ENCODE measurements at places on chromosomes 3 and 15. TPM values are rescaled to one million over a fixed set of nuclear protein-coding genes. Genes with fewer than 3 reads are reported as not detected.

CAMP gene
- total RNA-seq = not detected

GRCh38 chr3:4036046-4036445, 236.8 kb downstream of the LRRN1 start:
- no peaks in the 10 kb centered on the region for H3K27me3 ChIP-seq
- H3K27ac ChIP-seq = no peak overlapping the region

RPL39L gene
- total RNA-seq = 27.5 TPM

- H3K36me3 ChIP-seq = no peaks in the 10 kb centered on the region
- H3K27me3 ChIP-seq = no peaks in the 10 kb centered on the region
- no peak overlapping the region for H3K4me3 ChIP-seq
- no peak overlapping the region for H3K27ac ChIP-seq
- no peak for DNase-seq
These were observed 21.9 kb downstream of the PLXNA1 start for GRCh38 chr3:127004641-127005397.

DNA sequence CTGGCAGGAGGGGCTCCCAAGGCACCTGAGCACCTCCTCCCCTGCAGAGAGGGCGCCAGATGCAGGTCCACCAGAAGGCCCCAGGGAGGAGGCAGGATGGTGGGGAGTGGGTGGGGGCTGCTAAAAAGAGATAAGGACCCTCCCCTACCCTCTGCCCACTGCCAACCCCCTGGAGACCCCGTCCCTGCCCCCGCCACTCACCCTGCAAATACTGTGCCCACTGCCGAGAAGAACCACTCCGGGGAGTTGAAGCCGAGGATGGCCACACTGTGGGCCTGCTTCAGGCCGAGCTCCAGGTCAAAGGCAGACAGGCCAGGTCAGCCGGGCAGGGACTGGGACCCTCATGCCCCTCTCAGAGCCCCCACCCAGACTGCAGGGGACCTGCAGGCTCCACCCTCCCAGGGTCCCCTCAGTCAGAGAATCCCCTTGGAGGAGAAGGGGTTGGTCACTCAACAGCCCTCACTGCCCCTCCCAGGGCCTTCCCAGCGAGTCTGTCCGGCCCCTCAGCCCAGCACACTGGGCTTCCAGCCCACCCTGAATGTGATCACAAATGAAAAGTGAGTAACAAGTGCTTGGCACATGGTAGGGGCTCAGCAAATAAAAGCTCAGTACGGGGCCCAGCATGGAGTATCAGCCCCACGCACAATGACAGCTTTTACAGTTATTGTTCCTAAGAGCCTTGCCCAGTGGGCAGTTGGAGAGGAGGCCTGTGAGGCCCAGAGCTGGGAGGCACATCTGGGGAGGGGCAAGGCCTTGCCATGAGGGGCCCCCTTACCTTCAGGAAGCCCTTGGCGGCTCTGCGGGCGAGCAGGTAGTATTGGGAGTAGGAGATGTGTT, 40.4 kb downstream of the ACSBG1 start:
- H3K36me3 ChIP-seq = no peaks in the 10 kb centered on the region
- no peak for DNase-seq
- no peak overlapping the region for H3K4me3 ChIP-seq
- H3K4me1 ChIP-seq = no peaks in the 10 kb centered on the region
- no peaks in the 10 kb centered on the region for H3K27me3 ChIP-seq

CLASP2 gene
- 73.2 TPM for total RNA-seq

PRR20G gene
- not detected for total RNA-seq

SLC28A1 gene
- total RNA-seq = not detected

- DNase-seq = no peak
- no peak within 1 kb of the TSS for H3K27ac ChIP-seq
- H3K27me3 ChIP-seq = no peaks in the 10 kb centered on the region
- H3K4me1 ChIP-seq = no peaks in the 10 kb centered on the region
These were observed at the start of gene FSD2 for GRCh38 chr15:82805994-82806406. FSD2 (minus strand) TSS chr15:82806069; CDS start chr15:82787390, 18,679 bp downstream.

ANKUB1 gene
- not detected for total RNA-seq

- H3K27me3 ChIP-seq = no peaks in the 10 kb centered on the region
- no peak overlapping the region for H3K27ac ChIP-seq
- H3K36me3 ChIP-seq = no peaks in the 10 kb centered on the region
- no peaks in the 10 kb centered on the region for H3K4me1 ChIP-seq
These were observed 75.6 kb upstream of the AGBL1 start for GRCh38 chr15:86004061-86004460.

DNA sequence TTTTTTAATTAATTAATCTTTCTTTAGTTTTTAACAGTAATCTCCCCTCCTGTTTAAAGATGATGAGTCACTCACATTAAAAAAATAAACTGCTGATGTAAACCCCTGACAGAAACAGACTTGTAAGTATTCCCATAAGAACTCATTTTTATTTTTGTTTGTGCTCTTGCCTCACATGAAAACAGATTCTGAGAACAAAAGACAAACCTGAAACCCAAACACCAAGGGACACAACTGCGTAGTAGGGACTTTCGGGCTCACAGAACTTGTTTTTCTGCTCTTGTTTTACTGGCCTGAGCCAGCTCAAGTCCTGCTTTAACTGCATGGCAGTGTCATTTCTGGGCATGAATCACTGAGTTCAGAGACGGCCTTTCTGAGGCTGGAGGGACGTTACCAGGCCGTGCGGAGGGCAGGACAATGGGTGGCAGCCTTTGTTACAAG, 600.8 kb downstream of the FOXP1 start:
- no peaks in the 10 kb centered on the region for H3K27me3 ChIP-seq
- peak overlapping the region; percentile 92 for H3K27ac ChIP-seq
- DNase-seq = peak; percentile 89
- peaks cover 34% of the 10 kb centered on the region for H3K4me1 ChIP-seq

DVL3 gene
- 95.1 TPM for total RNA-seq

GRCh38 chr3:130850044-130850797, 43.7 kb upstream of the ATP2C1 start:
- no peaks in the 10 kb centered on the region for H3K27me3 ChIP-seq
- peaks cover 10% of the 10 kb centered on the region for H3K4me1 ChIP-seq
- peak overlapping the region; percentile 89 for H3K27ac ChIP-seq

DNA sequence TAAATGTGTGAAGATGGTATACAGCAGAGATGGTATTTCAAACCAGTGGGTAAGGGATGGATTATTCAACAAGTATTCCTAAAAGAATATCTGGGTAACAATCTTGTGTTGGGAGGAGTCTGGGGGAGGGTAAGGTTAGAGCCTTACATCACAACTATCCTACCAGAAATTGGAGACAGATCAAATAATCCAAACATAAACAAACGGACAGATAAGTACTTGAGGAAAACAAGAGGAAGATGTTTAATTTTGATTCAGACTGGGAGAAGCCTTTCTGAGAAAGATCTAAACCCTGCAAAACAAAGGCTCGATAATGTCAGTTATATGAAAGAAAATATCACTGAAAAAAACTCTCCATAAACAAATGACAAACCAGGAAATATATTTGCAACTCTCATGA, 77.9 kb downstream of the SLC9A9 start:
- H3K4me1 ChIP-seq = no peaks in the 10 kb centered on the region
- H3K4me3 ChIP-seq = no peak overlapping the region
- H3K27me3 ChIP-seq = no peaks in the 10 kb centered on the region
- no peak for DNase-seq

DNA sequence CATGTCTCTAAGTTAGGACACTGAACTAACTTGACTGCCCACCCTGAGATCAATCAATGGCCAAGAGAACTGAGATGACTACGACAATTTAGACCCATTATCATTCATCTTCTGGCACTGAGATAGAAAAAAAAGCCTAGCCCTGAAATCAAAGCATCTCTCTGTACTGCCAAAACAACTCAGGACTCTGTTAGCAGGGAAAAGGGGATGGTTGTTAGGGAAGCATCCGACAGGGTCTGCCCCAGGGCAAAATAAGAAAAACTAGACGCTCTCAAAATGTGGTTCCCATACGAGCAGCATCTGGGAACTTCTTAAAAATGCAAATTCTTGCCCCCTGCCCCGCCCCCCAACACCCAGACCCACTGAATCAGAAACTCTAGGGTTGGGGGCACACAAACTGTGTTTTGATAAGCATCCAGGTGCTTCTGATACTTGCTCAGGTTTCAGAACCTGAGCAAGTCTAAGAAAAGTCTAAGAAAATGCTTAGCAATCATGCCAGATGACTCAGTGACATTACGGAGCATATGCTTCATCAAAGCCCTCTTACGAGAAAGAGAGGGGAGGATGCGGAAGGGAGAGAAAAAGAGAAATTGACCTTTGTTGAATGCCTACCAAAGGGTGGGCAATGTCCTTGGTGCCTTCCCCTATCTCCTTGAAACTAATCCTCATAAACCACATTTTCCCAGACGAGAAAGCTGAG, 172.8 kb upstream of the HES1 start:
- no peaks in the 10 kb centered on the region for H3K36me3 ChIP-seq
- H3K27me3 ChIP-seq = no peaks in the 10 kb centered on the region
- DNase-seq = no peak
- H3K4me1 ChIP-seq = peaks cover 16% of the 10 kb centered on the region
- no peak overlapping the region for H3K27ac ChIP-seq

DNA sequence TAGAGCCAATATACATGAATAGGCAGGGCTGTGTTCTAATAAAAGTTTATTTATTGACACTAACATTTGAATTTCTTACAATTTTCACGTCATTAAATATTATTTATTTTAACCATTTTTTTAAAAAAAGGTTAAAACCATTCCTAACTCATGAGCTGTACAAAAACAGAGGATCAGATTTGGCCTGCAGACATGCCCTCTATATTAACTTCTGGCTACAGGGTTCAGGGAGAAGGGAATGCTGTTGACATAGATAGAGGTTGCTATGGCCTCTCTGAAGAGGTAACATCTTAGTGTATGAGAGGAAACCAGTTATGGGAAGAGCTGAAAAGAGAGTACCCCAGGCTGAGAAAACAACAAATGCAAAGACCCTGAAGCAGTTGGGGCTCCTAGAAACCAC, 19.1 kb upstream of the RAP2B start:
- no peak for DNase-seq
- H3K36me3 ChIP-seq = no peaks in the 10 kb centered on the region
- H3K4me1 ChIP-seq = no peaks in the 10 kb centered on the region
- no peak overlapping the region for H3K27ac ChIP-seq

DNA sequence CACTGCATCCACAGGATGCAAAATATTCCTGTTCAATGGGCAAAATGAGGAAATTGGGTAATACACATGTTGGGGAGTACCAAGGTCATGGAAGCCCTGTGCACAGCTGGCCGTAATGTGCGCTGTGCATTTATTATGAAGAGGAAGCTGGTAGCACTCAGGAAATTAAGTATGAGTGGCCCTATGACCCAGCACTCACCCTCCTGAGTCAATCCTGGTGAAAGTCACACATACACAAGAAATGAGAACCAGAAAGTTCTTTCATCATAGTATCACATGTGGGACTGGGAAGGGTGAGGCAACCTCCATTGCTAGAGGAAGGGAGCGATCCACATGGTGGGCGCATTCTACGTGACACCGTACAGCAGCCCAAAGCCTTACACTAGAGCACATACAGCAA, 11.4 kb upstream of the PRR20G start:
- no peak for DNase-seq
- H3K4me1 ChIP-seq = no peaks in the 10 kb centered on the region
- no peak overlapping the region for H3K27ac ChIP-seq
- no peak overlapping the region for H3K4me3 ChIP-seq

- DNase-seq = no peak
- H3K27ac ChIP-seq = no peak overlapping the region
- peaks cover 2% of the 10 kb centered on the region for H3K4me1 ChIP-seq
- H3K36me3 ChIP-seq = no peaks in the 10 kb centered on the region
- H3K27me3 ChIP-seq = no peaks in the 10 kb centered on the region
These were observed 188.5 kb downstream of the TPRG1 start for GRCh38 chr3:189360291-189360690.

DNA sequence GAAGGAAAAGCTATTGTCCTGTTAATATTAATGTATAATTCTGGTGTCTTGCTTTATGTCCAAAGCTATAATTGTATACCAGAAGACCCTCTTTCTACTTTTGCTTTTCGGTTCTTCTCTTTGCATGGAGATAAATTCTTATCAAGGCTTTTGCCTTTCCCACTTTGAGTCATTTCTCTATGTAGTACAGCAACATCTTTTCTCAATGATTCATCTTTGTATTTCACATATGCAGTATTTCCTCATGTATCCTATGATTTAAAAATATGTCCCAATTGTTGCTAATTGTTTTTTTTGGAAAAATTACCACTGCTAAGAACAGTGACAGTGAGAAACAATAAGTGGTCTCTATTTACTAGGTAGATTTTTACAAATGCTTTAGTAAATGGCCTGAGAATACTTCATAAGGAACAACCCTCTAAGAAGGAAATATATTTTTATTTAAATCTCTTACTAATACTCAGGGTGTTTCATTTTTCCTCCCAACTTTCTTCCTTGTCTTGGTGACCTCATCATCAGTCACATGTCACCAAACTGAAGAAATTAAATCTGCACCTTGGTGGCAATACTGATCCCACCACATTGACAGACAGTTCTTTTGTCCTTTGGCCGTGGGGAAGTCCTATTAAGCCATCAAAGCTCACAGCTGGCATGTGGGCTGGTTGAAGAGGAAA, 290.6 kb downstream of the SATB1 start:
- H3K27ac ChIP-seq = no peak overlapping the region
- H3K4me3 ChIP-seq = no peak overlapping the region
- no peaks in the 10 kb centered on the region for H3K27me3 ChIP-seq
- DNase-seq = no peak

- H3K27me3 ChIP-seq = no peaks in the 10 kb centered on the region
- no peaks in the 10 kb centered on the region for H3K4me1 ChIP-seq
- H3K36me3 ChIP-seq = no peaks in the 10 kb centered on the region
- H3K4me3 ChIP-seq = no peak overlapping the region
- no peak for DNase-seq
These were observed 107.3 kb downstream of the MINAR1 start for GRCh38 chr15:79539401-79539800.

FHIT gene
- 6.4 TPM for total RNA-seq

DNA sequence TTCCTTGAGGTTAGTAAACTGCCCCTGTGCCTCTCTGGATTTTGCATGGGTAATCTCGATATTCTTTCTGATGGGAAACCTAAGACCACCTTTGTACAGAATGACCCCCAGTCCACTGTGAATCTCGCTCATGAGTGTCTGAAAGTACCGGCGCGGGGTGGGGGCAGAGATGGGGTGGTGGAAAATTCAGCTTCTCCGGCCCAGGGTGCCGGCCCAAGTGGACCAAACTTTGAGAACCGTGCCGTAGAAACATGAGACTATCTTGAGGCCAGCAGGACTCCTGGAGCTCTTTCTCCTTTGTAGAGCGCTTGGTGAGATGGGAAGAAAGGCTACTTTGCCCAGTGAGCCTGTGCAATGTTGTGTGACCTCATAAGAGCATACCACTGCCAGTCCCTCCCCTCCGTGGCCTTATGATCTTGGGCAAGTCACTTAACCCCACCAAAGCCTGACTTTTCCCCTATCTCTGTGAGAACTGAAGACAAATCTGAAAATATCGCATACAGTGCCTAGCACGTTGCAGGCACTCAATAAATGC, 40.4 kb upstream of the VEPH1 start:
- no peak for DNase-seq
- no peaks in the 10 kb centered on the region for H3K4me1 ChIP-seq
- no peak overlapping the region for H3K27ac ChIP-seq
- H3K27me3 ChIP-seq = no peaks in the 10 kb centered on the region
- H3K36me3 ChIP-seq = no peaks in the 10 kb centered on the region

- H3K4me3 ChIP-seq = no peak overlapping the region
- no peaks in the 10 kb centered on the region for H3K36me3 ChIP-seq
- H3K27me3 ChIP-seq = no peaks in the 10 kb centered on the region
- H3K4me1 ChIP-seq = peaks cover 31% of the 10 kb centered on the region
These were observed 9.5 kb downstream of the PRKCD start for GRCh38 chr3:53170325-53171063.

PEX5L gene
- 1.1 TPM for total RNA-seq

GRCh38 chr15:69798481-69799250, 299.1 kb downstream of the TLE3 start:
- H3K4me3 ChIP-seq = no peak overlapping the region
- DNase-seq = no peak
- no peaks in the 10 kb centered on the region for H3K4me1 ChIP-seq
- H3K27ac ChIP-seq = no peak overlapping the region
- H3K27me3 ChIP-seq = no peaks in the 10 kb centered on the region

DZIP1L gene
- 10.2 TPM for total RNA-seq

Measured in prostate gland (tissue), 2 donors.